ENCODE measurements at places on chromosomes 3 and 15.

DNA sequence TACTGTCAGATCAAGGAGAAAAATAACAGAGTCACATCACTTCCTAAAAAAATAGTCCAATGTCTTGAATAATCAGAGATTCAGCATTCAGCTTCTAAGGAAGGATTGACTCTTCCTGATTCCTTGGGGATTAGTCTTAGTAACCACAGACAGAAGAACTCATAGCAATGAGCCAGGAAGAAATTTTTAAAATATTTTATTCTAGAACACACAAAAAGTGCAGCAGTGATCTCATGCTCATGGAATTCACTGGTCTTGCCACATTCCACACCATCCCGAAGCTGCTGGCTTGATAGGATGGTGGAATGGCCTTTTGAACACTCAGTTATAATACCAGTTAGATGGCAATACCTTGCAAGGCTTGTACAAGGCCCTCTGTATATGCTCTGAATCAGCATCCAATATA lies 43.0 kb upstream of the ABI3BP start:
- DNase-seq: no peak

- peak; percentile 23 for DNase-seq
Observed at GRCh38 chr3:128846486-128846891, 32.9 kb upstream of the ACAD9 start.

DNA sequence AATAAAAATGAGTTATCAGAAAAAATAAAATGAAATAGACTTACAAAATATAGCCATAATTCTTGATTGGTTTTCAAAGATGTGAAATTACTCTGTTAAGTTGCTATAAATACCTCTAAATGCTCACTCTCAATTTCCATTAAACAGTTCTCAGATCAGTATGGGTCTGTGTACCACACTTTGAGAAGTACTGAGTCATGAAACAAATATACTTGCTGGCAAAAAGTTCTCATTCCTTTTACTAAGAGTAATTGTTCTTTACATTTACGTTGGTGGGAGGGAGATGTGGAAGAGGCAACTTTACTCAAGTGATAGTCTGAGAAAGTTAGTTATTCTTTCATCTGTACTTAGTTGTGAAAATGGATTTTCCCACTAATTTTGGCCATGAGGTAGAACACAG lies 96.3 kb downstream of the ZNF385D start:
- no peak for DNase-seq

DNA sequence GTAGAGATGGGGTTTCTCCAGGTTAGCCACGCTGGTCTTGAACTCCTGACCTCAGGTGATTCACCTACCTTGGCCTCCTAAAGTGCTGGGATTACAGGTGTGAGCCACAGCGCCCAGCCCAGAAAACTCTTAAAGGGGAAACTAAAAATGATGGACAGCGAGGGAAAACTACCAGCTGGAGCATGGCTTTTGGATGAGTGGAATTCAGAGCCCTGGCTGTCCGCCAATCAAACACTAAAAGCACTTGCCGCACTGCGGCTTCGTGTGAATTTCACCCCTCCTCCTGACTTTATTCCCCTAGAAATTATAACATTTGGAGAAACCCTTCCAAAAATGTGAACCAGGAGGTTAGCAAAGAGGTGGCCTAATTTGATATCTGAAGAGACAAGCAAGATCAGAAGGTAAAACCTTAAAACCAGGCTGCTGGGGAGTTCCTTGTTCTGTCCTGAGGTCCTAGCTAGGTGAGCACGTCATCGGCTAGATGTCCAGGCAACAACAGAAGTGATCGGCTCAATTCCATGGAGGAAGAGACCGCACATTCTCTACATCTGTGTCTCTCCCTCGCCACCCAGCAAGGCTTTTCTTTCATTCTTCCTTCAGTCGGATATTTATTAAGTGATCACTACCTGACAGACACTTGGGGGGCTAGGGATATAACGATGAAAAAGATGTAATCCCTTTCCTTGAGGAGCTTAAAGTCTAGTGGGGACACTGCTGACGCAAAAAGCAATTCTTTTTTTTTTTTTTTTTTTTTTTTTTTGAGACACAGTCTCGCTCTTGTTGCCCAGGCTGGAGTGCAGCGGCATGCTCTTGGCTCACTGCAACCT lies 1.7 kb downstream of the TM4SF19 start:
- no peak for DNase-seq

DNA sequence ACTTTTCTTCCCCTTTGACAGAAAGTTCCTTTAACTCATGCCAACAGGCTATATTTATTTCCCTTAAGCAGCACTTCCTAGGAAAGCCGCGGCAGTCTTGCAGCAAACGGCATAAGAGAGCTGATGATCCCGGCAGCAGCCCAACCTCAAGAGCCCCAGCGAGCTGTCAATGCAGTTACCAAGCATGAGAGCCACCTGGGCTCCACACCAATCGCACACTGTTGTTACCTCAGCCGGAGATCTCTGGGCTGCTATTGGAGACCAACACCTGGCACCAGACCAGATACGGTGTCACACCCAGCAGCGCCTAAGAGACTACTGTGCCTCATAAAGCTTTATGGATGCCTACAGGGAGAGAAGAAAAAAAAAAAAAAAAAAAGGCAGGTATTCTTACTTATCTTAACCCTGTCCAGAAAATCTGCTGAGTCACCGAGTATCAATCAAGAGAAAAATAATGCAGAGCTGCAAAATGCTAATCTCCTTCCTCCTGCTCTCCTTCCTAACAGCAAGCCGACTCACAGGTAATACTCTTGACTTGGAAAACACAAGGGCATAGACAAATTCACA lies 11.7 kb downstream of the ABCC5 start:
- peak; percentile 25 for DNase-seq

GRCh38 chr15:51168700-51169099 lies 74.0 kb upstream of the TNFAIP8L3 start:
- DNase-seq: no peak

GRCh38 chr15:50024281-50024680 lies 94.8 kb downstream of the ATP8B4 start:
- DNase-seq: no peak

GRCh38 chr3:45280232-45280631 lies 54.1 kb upstream of the TMEM158 start:
- DNase-seq: no peak

DNA sequence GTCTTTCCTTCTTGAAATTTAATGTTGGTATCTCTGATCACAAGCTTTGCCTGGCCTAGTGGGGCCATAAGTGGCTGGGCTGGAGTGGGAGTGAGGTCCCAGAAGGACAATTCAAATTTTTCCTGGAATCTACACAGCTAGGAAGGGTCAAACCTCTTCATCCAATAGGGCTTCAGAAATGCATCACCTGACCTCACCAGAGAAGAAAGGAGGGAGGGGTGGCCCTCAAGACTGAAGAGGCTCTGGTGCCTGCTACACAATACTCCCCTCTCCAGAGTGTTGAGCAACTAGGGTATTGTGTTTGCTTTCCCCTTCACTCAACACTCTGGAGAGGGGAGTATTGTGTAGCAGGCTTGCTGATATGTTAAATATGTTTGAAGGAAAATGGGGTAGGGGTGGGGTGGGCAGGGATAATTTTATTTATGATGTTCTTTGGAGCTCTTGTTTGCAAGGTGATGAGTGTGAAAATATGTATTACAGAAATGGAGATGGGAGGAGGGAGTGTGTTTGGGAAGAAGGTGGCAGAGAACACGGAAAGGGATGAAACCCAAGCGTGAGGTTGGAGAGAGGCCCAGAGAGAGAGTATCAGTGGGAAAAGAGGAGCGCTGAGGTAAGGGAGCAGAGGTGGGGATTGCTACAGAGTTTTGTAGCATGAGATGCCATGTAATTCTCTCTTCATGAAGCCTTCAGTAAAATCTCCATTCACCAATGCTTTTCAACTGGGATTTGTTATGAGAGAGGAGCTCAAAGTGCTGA lies 5.7 kb upstream of the KLHL24 start:
- no peak for DNase-seq

- peak; percentile 57 for DNase-seq
Observed at GRCh38 chr3:49158103-49158709, 7.9 kb downstream of the CCDC71 start.

DNA sequence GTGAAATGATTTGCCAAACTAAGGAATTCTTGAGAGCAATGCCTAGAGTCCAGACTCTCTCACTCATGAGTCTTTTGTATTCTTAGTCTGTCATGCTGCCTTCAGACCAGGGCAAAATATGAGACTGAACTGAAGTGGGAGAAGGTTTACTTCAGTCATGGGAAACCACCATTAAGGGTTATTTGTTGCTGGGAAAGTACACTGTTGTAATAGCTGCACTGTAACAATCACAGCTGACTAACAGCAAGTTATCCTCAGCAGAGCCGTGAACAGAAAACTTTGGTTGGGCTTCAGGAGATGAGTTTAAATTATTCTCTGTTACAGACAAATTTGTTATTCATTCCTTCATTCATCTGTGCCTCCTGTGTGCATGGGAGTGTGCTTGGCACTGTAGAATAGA lies 258.5 kb downstream of the ROBO2 start:
- DNase-seq: no peak

DNA sequence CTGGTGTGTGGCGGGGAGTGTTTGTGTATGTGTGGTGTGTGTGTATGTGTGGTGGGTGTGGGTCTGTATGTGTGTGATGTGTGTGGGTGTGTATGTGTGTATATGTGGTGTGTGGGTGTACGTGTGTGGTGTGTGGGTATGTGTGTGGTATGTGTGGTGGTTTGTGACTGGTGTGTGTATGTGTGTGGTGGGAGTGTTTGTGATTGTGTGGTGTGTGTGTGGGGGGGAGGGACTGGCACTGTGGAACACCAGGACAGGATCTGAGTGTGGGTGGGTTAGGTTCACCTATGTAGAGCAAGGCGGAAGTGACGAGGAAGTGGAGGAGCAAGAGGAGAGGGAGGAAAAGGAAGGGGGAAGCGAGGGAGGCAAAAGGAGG lies 510.8 kb downstream of the SHQ1 start:
- DNase-seq: no peak

DNA sequence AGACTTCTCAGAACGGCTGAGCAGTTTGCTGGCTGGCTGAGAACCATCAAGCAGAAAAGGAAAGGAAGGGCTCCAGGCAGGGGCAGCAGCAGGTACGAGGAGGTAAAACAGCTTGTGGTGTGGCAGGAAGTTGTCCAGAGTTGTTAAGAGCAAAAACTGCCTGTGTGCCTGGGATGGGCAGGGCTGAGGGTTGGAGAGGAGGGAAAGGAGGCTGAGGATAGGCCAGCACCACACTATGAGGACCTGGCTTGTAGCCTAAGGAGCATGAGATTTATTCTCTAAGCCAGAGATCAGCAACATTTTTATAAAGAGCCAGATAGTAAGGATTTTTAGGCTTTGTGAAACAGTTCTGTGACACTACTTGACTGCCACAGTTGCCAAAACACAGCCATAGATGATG lies 8.0 kb downstream of the IGSF10 start:
- DNase-seq: no peak

- no peak for DNase-seq
Observed at GRCh38 chr3:114404590-114404989, 110.8 kb downstream of the TIGIT start.

GRCh38 chr3:105691633-105692032 lies 177.2 kb downstream of the CBLB start:
- DNase-seq: no peak

- DNase-seq: no peak
Observed at GRCh38 chr3:52439426-52440248, 5.3 kb downstream of the SEMA3G start.

DNA sequence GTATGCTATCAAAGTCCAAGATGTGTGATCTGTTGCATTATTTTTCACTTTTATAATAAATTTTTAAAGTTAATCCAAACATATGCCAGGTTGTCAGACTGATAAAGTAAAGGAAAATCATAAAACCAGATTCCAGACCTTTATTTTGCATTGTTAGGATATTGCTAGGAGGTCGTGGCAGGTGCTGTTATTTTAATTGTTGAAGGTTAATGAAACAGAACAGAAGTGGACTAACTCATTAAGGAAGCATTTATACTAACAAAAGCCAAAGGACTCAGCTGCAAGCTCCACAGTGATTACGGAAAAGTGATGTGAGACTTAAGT lies 63.1 kb downstream of the DCLK3 start:
- DNase-seq: no peak

DNA sequence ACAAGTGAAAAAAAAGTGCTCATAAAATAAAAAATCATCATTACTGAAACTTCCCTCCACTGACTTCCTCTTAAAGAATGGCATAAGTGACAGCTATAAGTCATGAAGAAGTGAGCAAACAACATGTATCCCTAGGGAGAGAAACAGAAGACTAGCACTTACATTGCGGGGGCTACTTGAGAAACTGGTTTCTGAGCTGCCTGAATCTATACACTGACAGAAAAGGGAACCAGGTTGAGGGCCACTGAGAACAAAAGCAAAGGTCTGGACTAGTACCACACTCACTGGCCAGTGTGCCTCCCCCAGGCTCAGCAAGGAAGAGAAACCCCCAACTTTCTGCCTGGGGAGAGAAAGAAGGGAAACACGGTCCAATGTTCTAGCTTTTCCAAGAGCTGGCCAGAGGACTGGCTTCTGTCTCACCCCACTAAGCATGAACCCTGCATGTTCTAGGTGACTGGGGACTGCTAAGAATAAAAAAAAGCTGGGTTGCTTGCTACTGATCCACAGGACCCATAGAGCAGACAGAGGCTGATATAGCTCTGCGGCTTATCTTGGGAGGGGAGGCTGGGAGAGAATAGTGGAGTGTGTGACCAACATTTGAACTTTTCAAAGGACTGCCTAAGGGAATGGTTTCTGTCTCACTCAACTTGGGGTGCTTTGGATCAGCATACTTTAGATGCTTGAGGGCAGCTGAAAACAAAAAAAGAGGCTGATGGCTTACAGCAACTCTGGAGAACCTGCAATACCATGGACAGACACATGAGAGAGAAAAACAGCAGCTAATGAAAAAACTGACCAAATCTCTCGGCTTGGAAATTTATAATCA lies 8.1 kb downstream of the RAD18 start:
- DNase-seq: no peak

DNA sequence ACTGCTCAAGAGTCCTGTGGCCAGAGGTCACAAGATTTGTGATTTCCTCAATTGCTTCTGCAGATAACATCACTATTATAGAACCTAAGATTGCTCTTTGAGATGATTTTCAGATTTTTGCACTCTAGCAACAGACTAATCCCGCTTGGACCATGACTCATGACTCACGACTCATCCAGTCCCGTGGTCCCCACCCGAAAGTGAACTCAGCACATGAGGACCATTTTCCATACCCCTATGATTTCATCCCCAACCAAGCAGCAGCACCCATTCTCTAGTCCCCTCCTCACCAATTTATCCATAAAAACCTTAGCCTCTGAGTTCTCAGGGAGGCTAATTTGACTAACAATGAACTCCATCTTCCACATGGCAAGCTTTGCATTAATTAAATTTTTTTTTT lies 106.3 kb upstream of the ALCAM start:
- DNase-seq: no peak

- no peak for DNase-seq
Observed at GRCh38 chr3:159458010-159458409, 530.6 kb upstream of the IL12A start.

All from activated naive CD8-positive, alpha-beta T cell treated with anti-CD3 and anti-CD28 coated beads for 36 hours (primary cell).